GM23338 (cell line): ENCODE measurements at places on chromosomes 7 and 10.

- no peak for DNase-seq
- H3K36me3 ChIP-seq: peaks cover 5% of the 10 kb centered on the region; the same call in 1 of the 2 replicates
- H3K4me3 ChIP-seq: no peak overlapping the region
- no peaks in the 10 kb centered on the region for H3K27me3 ChIP-seq
- no peaks in the 10 kb centered on the region for H3K4me1 ChIP-seq
- no peak overlapping the region for H3K27ac ChIP-seq
Measured at GRCh38 chr10:77781451-77782327, 144.1 kb upstream of the KCNMA1 start.

- peaks cover 17% of the 10 kb centered on the region for H3K4me1 ChIP-seq
- no peaks in the 10 kb centered on the region for H3K36me3 ChIP-seq
- DNase-seq: no peak
- no peaks in the 10 kb centered on the region for H3K27me3 ChIP-seq
- no peak overlapping the region for H3K4me3 ChIP-seq
Measured at GRCh38 chr7:51280156-51280555, 36.5 kb downstream of the COBL start.

GRCh38 chr10:78415111-78415510 is 381.4 kb downstream of the RPS24 start:
- no peak overlapping the region for H3K4me3 ChIP-seq
- H3K27me3 ChIP-seq: no peaks in the 10 kb centered on the region
- no peak overlapping the region for H3K27ac ChIP-seq
- peaks cover 3% of the 10 kb centered on the region for H3K4me1 ChIP-seq
- H3K36me3 ChIP-seq: no peaks in the 10 kb centered on the region

DNA sequence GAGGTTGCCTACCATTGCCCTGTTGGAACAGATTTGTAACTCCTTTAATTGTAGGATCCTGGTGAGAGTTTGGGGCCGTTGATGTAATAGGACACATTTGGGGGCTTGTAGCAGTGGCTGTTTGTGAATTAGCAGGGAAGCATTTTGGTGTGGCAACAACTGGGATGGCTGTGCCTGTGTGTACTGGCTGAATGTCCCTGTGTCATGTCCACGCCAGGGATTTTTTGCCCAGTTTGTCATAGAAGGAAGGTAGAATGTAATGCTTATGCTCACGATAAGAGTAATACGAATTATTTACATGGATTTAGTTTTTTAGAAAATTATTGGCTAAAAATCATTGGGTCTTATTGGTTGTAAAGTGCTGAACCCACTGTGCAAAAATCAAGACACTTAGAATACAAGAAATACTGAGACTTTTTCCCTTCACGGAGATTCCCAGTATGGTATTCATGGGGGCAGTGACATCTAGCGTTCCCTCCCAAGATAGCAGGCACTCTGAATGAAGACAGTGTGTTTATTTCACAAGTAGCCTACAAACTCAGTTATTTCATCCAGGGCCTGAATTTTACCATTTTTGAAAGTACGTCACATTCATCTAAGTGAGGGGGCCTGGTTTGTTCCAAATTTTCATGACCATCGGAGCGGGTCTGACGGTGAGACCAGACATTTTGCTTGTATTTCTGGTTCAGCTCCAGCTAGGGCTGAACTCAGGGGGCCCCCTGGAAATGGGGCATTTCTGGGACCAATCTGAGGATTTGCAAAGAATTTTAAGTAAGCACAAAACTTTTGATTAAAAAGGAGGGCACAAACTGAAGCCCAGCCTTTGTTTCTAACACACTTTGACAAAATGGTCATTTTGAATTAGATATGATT is 74.7 kb downstream of the CACNB2 start:
- H3K4me3 ChIP-seq: no peak overlapping the region
- H3K4me1 ChIP-seq: no peaks in the 10 kb centered on the region
- no peak overlapping the region for H3K27ac ChIP-seq
- peak; percentile 70 for DNase-seq
- no peaks in the 10 kb centered on the region for H3K36me3 ChIP-seq

GRCh38 chr10:110790913-110791506 is 80.7 kb upstream of the PDCD4 start:
- no peak overlapping the region for H3K4me3 ChIP-seq
- H3K27ac ChIP-seq: no peak overlapping the region
- DNase-seq: no peak
- no peaks in the 10 kb centered on the region for H3K27me3 ChIP-seq

GRCh38 chr7:34217972-34218371 is 312.6 kb downstream of the BMPER start:
- H3K27ac ChIP-seq: no peak overlapping the region
- H3K36me3 ChIP-seq: no peaks in the 10 kb centered on the region
- no peak for DNase-seq

DNA sequence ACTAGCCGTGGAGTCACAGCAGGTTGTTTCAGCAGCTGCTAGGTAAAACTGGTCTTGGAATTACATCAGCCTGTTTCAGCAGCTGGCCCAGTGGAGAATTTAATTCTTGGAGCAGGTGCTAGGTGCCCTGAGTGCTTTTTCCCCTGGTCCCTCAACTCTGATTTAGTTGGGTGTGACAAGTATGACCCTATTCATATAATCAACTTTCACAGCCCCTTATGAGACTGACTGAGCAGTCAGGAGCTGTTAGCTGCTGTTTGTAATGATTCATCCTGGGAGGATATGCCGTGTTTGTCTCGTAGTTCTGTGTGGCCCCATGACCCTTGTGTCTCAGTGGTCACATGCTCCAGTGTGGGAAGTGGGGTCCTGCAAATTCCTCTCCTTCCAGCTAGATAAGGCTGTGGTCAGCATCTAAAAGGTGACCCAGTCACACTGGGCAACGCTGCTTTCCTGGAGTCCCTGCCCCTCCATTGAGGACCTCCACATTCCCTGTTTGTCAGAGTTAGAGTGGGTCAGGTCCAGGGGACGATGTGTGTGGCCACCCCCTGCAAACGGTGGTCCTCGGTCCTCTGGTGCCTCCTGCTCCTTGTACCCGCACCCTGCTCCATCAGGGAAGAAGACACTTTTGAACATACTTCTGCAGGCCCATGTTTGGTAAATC is 28.3 kb downstream of the TBATA start:
- no peaks in the 10 kb centered on the region for H3K36me3 ChIP-seq
- no peak overlapping the region for H3K27ac ChIP-seq
- DNase-seq: no peak
- no peaks in the 10 kb centered on the region for H3K27me3 ChIP-seq
- no peak overlapping the region for H3K4me3 ChIP-seq
- H3K4me1 ChIP-seq: peaks cover 10% of the 10 kb centered on the region; the same call in 1 of the 2 replicates

DNA sequence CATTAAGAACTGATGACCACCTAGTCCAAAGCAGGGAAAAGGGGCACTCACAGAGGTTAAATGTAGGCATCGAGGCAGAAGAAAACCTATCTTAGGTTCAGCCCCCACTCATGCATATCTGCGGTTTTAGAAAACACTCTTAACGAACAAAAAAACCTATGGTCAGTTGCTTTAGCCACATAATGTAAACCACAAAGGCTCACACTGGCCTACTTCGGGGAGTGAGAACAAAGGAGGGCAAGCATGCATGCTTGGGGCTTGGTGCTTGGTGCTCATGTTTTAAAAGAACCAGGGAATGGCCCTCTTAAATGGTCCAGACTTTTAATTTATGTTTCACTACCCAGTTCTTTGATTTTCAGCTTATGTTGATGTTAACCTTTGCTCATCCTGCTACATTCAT is 14.2 kb downstream of the INSYN2A start:
- no peaks in the 10 kb centered on the region for H3K36me3 ChIP-seq
- no peak overlapping the region for H3K4me3 ChIP-seq
- no peak overlapping the region for H3K27ac ChIP-seq
- no peaks in the 10 kb centered on the region for H3K4me1 ChIP-seq
- DNase-seq: no peak
- H3K27me3 ChIP-seq: no peaks in the 10 kb centered on the region
